Stimulated activated CD4-positive, alpha-beta T cell treated with anti-CD3 and anti-CD28 coated beads, Interleukin-1b, Interleukin-23, amount 100 ng/mL, for 1 hour (primary cell): ENCODE measurements at places on chromosomes 6 and 20.

- DNase-seq, result no peak
Measured at GRCh38 chr20:5919626-5920544, 30.4 kb downstream of the TRMT6 start.

DNA sequence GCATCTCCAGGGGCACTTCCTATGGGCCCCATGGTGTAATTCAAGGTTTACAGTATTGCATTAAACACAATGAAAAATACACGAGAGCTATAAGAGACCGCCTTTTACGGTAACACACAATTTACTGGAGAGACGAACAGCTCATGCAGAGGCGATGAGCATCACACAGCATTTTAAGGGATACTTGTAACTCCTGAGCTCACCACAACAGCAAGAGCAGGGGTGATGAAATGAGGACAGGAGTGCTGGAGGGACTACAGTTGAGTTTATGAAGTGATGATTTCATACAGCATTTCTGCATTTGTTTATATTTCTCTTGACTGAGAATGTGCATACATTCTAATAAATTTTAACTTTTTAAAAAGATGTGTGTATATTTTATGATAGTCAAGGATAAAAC is 113.9 kb downstream of the WDR27 start:
- DNase-seq, result no peak

DNA sequence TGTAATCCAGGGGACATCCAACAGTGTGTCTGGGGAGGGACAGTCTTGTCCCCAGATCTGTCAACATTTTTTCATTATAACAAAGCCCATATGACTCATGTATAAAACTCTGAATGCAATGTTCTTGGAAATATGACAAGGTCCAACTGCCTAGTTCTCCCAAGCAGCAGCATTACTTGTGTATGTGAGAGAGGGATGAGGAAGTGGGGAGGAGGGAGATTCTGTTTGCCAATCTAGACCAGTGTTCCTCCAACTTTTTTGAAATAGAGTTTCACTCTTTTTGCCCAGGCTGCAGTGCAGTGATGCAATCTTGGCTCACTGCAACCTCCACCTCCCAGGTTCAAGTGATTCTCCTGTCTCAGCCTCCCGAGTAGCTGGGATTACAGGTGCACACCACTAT is 394.8 kb downstream of the DHX35 start:
- DNase-seq, result no peak

GRCh38 chr6:56475736-56476457 is 166.8 kb downstream of the DST start:
- DNase-seq, result no peak

DNA sequence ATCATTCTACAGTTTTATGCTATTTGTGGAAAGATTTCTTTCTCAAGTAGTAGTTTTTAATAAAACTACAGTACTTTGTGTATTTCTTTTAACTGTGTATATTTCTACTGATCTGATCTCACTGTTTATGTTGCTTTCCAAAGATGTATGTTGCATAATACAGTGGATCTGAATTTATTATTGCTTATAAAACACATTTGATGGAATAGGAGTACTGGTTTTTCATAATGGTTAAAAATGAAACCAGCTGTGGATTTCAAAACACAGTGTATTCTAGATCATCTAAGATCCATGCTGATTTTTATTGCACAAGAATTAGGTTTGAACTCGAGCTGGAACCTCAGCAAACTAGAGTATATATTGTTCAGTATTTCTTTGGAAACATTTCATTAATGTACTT is 8.0 kb downstream of the NKX2-4 start:
- DNase-seq, result no peak

- no peak for DNase-seq
Measured at GRCh38 chr20:60749804-60750602, 502.1 kb upstream of the CDH4 start.
